ENCODE measurements at places on chromosomes 4 and X.

DNA sequence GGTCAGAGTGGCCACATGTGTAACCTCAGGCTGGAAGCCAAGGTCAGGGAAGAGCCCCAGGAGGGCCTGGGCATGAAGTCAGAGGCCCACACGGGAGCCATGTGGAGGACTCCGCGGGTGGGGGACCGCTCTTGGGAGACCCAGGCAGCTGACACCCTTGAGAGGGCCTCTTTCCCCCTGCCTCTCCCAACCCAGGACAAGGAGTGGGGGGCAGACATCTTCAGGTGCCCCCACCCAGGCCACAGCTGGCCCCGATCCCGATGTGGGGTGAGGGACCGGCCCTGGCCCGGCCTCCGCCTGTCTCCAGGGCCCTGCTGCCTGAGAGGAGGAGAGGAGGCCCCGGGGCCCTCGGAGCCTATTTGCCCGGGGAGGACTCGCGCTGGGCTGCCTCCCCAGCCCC is 3.1 kb downstream of the PNMA6A start:
- no peak for DNase-seq

DNA sequence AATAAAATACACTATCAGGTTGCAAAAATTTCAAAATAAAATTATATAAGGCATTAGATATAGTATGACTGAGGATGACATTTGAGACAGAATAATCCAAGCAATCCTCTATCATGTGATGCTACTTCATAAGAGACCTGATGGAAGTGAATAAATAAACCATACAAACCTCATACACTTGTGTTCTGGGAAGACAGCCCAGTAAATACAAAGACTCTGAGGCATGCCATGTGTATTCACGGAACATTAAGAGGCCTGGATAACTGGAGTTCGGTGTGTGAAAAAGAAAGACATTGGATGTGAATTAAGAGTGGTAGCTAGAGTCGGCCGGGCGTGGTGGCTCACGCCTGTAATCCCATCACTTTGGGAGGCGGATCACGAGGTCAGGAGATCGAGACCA is 364.2 kb downstream of the ADAM29 start:
- DNase-seq, result no peak

DNA sequence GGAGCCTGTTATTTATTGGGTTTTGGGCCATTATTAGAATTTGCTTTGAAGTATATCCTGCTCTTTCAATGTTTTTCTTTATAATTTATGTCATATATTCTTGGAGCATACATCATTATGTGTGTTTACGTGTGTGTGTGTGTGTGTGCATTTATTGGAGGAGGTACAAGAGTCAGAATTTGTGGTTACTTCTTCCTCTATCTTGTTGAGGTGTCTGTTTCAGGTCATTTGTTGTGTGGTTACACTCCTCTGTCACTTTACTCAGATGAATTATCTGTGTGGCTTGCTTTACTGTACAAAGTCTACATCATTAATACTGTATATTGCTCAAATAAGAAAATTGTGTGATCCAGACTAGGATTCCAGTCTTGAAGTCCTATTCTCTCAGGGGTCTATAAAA is 1957.4 kb upstream of the TENM3 start:
- DNase-seq, result no peak

- DNase-seq, result no peak
Measured at GRCh38 chr4:97252615-97253154, 890.6 kb downstream of the STPG2 start.

GRCh38 chr4:101205916-101206315 is 141.4 kb downstream of the PPP3CA start:
- DNase-seq, result no peak

DNA sequence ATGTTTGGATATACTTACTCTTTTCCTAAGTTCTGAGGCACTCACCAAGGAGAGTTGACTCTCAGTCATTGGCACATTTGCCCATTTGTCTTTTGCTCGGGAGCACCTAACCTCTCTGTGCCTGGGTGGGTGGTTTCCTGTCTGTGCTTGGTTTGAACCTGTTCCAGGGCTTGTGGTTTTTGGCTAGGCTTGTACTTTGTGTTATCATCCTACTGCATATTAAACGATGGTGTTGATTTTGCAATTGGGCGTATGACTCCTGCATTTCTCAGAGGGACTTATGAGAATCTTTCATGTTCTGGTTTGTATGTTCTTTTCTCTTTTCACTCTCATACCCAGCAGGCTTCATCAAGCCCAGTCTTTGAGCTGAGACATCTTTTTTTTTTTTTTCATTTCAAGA is 161.7 kb downstream of the BTC start:
- no peak for DNase-seq

GRCh38 chr4:107034091-107034995 is 1.8 kb downstream of the DKK2 start:
- DNase-seq, result peak; percentile 83

DNA sequence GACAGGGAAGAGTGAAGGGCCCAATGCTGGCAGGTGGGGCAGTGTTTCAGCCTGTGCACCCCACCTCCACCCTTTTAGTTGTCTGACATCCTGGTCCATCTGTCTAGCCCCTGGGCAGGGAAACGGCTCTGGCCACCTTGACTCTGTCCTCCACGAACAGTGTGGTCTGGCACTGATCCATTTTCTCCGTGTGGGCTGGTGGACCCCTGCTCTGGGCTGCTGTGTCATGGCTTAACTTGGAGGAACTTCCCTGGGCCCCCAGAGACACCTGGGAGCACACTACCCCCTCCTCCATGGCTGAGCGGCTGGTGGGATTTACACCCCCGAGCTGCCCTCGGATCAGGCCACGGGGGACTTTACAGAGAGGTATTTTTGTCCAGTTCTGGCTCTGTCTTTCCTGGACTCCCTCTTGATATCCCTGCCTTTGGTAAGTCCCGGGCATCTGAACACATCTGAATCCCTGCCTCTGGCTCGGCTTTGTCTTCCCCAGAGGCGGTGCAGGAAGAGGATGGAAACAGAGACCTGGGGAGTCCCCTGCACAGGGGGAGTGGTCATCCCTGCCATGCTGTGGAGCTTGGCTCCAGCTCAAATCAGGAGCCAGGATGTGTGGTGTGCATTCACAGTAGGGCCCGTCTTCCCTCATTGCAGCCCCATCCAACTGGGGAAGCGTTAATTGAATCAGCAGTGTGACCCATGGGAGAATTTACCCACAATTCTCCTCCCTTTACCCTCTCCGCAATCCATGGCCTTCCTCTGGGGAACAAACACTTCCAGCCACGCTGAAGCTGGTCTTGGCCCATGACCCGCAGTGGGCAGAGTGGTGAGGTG is 6.3 kb upstream of the NKX1-1 start:
- peak; percentile 15 for DNase-seq

DNA sequence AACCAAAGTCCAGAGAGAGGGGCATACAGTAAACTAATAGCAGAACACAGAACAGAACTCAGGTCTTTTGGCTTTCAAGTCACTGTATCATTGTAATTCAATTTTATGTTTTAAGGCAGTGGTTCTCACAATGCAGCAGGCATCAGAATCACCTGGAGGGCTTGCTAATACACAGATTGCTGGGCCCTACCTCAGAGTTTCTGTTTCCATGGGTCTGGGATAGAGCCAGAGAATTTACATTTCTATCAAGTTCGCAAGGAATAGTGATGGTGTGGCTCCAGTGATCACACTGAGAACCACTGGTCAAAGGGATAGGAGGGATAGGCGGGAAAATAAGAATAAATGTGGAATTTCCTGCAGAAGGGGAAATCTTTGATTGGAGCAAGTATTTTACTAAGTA is 36.7 kb downstream of the LANCL3 start:
- no peak for DNase-seq

- no peak for DNase-seq
Measured at GRCh38 chr4:88729146-88729760, 31.6 kb upstream of the NAP1L5 start.

DNA sequence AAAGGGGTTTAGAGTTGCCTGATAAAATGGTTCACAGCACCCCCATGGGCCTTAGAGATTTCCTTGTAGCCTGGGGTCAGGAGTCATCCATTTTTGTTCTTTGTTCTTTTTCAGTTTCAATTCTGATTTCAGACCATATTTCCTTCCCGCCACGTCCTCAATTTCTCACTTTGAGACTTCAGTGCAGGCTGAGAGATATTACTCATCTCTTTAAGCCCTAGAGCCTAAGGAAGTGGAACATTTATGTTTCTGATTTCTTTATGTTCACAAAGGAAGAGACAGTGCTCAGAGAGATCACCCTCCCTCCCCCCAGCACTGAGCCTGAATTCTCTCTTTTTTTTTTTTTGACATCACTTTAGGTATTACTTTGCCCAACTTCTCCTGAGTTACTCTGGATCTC is 56.3 kb downstream of the MSN start:
- DNase-seq, result no peak

- no peak for DNase-seq
Measured at GRCh38 chr4:74266081-74266480, 42.2 kb upstream of the EPGN start.

DNA sequence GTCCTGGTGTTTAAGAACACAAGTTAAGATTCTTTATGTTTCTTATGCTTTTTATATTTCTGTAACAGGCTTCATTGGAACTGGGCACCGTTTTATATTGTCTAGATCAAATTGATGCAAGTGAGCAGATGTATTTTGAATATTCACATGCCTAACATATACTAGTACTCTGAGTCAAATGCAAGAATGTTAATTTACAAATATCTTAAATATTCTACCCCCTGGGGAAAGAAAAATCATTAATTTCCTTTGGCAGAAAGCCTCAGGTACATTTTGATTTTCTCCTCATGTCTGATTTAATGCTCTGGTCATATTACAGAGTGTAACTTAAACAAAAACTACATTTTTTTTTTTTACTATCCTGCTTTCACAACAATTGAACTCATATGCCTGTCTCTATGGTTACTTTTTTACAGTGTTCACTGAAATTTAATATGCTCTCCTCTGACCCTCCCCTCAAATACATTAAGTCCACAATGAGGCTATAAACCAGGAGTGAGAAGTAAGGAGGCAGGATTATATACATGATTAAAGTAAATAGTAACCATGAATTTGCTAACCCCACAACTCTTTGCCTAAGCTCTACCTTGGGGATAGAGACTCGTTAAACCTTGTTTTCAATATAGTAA is 2.4 kb upstream of the NSUN7 start:
- DNase-seq, result no peak

DNA sequence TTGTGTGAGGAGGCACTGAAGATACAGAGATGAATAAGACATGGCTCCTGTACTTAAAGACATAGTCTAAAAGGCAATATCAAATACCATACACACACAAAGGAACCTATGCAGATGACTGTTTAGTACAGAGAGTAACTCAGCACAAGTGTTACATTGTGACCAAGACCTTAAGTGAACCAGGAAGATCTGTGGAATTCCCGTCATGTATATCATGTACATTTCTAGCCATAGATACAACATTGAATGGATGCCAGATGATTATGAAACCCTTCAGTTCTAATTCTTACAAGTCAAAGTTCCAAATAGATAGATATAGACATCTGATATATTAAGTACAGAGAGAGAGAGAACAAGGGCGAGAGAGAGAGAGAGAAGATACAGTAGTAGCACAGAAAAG is 73.2 kb downstream of the PAK3 start:
- no peak for DNase-seq

- DNase-seq, result no peak
Measured at GRCh38 chrX:130261296-130261893, 7.3 kb downstream of the ZNF280C start.

All from right forelimb (tissue), 1 donor.